ENCODE measurements at places on chromosomes 12 and 14.

DNA sequence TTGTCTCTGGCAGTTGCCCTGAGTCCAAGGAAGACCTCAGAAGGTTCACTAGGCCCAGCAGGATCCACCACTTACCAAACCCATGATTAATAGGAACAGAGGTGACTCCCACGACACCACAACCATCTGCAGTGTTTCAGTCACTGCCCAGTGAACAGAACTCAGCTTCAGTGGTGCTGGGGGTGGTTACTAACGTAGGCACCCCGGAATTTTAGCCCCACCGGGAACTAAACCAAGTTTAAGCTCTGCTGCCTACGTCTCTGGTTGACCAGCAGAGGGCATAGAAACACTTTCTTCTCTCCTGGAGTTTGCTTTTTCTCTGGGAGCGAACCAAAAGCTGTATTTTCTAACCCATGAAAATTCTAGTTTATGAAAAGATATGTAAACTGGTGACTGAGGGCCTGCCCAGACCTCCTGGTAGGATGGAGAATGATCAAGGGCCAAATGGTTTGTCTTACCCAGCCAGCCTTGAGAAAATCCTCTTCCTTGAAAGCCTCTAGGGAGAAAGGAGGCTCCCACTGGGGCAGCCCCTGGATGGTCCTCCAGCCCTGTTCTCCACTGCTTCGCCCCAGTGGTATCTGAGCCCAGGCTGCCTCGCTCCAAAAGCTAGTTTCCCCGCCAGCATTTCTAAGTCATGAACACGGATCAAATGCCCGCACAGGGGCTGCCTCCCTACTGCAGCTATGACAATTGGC is 379.8 kb downstream of the DPF3 start:
- DNase-seq: no peak

DNA sequence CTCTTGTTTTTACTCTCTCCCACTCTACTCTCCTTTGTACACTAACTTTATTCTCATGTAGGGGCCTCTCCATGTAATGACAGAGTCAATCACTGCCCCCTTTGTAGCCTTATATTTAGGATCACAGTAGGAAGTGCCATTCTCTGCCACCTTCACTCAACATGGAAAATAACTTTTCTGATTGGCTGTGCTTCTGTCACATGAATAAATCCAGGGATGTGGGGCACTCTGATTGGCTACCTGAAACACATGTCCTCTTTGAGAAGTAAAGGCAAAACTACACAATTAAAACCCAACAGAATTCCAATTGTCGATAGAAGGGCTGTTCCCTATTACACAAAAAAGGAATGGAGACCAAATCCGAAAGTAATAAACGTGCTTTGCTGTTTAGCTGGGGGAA is at the start of gene RNASE9:
Gene RNASE9, minus strand, starts transcription at position 87 of the 400 bp plus-strand sequence.
- no peak for DNase-seq

DNA sequence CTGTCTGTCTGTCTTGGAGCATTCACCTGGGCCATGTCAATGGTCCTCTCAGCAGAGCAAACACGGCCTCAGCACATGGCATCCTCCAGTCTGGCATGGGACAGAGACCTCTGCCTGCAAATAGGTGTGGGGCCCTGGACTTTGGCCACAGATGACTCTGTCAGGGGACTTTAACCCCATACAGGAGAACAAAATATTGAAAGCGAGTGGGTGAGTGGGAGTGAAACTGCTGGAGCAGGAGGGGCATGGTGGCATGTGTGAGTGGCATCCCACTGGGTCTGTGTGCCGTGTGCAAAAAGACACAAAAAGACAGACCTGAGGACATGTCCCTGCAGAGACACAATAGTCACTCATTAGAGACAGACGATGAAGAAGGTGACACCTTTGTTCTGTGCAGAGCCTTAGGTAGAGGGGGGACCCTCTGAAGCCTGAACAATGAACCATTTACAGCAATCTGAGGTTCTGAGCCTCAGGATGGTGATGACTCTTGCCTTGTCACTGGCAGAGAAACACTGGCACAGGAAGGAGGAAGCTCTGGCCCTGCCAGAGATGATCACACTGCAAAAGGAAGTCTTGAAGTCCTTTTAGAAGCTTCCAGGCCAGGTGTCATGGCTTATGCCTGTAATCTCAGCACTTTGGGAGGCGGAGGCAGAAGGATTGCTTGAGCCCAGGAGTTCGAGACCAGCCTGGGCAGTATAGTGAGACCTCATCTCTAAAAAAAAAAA is 7.5 kb downstream of the LAG3 start:
- no peak for DNase-seq

DNA sequence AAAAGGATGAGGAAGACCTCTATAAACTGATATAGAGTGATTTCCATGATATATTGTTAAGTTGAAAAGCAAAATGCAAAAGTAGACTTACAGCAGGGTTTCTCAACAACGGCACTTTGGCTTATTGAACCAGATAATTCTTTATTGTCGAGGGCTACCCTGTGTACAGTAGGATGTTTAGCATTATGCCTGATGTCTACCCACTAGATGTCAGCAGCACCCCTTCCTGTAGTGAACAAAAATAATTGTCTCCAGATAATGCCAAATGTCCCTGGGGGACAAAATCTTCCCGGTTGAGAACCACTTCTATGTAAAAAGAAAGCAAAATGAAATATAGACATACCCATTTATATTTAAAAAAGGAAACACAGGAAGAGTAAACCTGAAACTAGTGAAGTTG is 32.4 kb downstream of the ABCD2 start:
- DNase-seq: no peak

DNA sequence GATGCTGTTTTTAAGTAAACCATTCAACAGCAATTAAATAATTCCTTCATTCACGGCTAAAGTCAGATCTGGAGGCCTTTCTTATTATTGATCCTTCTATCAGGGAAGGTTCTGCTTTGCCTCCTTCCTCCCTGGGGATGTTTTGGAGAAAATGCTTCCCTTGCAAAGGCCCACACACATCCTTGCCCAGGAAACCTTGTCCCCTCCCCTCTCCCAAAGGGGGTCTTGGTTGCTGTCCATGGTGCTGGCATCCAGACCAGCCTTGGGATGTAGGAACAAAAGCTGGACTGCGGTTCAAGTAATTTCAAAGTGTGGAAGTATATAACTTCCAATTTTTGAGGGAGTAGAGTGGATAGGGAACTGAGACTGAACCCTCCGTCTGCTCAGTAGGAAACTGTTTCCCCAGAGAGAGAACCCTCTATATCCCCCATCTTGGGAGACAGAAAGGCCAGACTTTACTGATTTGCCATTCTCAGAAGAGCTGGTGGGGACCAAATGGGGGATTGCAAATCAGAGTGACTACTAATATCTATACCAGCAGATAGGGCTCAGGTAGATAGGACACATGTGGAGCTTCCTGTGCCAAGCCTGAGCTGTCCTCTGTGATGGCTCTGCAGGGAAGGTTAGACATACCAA is 5.6 kb downstream of the MARCHF9 start:
- no peak for DNase-seq

DNA sequence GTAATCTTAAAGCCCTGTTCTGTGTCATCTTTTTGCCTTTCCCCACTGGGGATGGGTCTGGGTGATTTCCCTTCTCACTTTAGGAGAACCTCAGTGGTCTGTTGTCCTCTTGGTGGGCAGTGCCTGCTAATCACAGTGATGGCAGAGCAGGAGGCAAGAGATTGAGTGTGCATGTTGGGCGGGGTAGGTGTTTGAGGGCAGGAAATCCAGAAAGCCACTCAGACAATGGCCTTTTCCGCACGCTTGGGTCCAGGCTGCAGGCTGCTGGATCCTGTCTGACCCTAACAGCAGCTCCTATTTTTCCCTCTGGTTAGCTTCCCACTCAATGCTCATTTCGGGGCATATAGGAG is 13.7 kb upstream of the ITGA5 start:
- no peak for DNase-seq

DNA sequence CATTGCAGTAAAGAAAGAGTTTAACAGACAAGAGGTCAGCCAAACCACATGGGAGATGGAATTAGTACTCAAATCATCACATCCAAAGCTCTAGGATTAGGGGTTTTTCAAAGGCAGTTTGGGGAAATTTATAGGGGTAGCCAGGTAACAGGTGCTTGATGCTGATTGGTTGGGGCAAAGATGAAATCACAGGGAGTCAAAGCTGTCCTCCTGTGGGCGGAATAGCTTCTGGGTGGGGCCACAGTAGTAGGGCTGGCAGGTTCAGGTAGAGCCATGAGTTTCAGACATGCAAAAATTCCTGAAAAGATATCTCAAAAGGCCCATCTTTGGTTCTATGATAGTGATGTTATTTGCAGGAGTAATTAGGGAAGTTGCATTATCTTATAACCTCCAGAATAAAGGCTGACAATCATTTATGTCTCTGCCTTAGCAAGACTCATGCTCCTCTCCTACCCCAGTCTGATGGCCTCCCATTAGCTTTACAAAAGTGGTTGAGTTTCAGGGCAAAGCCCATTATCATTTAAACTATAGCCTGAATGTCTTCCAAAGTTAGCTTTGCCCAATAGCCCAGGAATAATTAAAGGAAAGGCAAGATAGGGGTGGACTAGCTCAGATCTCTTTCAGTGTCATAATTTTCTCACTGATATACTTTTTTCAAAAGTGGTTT is 42.1 kb upstream of the CNTN1 start:
- no peak for DNase-seq

DNA sequence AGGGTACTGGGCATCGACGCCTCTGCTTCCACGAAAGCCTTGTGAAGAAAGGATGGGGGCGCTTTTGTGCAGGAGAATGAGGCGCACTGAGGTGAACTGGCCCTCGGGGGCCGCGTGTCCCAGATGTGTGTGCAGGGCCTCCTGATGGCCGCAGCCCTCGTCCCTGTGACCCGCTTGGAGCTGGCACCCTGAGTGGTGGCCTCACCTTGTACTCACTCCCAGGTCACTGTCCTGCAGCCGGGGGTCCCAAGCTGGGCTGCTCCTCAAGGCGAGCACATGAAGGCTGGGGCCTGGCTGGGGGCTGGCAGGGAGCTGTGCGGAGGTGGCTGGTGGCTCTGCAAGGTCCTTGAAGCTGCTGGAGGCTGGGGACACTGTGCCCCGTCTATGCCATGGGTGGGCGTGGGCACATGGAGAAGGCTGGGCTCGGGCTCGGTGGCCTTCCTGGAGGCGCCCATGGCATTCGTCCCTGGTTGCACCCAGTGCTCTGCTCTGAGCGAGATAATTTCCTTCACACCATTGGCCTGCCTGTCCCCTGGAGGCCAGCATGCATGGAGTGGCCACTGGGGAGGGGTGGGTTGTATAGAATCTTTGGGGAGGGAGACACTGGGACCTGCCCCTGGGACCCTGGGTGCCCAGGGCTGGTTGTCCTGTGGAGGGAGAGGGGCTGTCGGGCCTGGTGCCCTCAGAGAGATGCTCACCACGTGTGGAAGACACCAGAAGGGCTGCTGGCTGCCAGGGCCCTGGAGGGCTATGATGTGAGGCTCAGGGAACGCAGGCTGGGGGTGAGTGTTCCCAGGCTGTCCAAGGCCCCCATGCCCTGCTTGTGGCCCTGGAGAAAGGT is 79.3 kb downstream of the TMEM121 start:
- DNase-seq: no peak

DNA sequence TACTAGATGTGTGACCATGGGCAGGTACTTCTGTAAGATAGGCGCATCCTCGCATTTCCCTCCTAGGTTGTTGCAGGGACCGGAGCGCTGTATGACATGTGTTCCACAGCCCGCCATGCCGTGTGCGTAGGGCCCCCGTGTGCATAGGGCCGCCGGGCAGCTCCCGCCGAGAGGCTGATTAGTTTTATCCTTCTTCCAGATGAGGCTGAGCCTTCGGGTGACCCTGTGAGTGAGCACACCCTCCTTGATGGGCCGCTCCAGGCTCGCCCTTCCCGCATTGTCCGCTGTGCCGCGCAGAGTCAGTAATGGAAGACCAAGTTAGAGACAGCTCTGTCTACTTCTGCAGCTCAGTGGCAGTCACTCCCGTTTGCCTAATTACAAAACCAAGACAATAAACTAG is 72.9 kb upstream of the DYNC1H1 start:
- DNase-seq: no peak

GRCh38 chr12:105077435-105077834 is 6.8 kb downstream of the ALDH1L2 start:
- DNase-seq: no peak

GRCh38 chr12:108360487-108360886 is 21.4 kb upstream of the CMKLR1 start:
- DNase-seq: no peak

- no peak for DNase-seq
These were observed 1231.2 kb upstream of the FLRT2 start for GRCh38 chr14:84298663-84299195.

DNA sequence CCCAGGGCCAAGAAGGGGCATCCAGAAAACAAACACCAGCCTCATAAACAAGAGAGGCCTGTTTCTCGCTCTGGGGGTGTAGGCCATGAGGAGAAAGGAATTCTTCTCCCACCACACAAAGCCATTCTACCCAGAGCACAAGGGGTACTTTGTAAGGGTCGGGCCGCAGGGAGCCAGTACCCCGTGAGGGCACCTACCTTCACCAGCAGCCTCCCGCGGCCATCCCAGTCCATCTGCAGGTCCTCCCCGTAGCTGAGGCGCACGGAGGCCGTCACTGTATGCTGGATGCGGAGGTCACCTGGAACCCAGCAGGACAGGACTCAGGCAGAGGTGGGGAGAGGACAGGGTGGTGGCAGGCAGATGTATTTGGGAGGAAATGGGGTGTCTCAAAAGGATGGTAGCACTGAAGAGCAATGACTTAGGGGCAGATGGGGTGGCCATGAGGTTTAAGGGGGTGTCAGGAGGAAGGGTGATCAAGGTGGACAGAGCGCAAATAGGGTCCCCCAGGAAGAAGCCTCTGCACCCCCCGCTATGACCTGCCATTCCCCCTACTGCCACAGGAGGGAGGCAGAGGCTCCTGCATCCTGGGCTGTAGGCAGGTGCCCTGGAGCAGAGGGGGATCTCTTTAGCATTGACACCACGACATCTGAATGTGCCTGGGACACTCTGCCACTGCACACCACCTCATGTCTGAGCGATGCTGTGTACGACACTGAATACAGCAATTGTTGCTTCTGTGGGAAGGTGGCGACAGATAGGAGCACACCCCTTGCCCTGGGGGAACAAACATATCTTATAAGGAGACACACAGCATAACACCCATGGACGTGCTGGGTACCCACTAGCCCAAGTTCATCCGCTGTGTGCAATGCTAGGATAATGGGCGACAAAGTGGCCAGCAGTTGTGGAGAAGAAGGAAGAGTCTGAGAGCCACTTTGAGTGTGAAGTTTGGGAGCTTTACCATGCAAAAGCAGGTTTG is 61.4 kb downstream of the VWF start:
- peak; percentile 3 for DNase-seq

- no peak for DNase-seq
These were observed 72.4 kb downstream of the RNF34 start for GRCh38 chr12:121472150-121472905.

- DNase-seq: no peak
These were observed 20.4 kb upstream of the FOS start for GRCh38 chr14:75258079-75258802.

DNA sequence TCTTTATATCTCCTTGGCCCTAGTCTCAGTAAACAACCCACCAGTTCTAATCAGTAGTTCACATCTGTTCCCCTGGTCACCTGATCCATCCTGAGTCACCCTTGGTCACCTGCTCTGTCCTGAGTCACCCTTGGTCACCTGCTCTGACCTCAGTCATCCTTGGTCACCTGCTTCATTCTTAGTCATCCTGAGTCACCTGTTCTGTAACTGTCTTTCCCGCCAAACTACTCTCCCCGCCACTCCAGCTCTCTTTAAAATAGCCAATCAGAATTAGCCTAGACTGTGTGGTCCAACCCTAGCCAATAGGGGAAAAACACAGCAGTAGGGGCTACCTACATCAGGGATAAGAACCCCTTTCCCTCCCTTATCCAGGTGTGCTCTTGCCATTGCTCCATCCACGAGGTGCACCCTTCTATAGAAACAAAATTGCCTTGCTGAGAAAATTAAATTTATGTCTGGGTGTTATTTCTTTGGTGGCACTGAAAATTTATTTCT is 245.4 kb upstream of the DIO3 start:
- DNase-seq: no peak

GRCh38 chr14:24181371-24182077 is 7.1 kb downstream of the IPO4 start:
- no peak for DNase-seq
